ENCODE measurements at places on chromosomes 1 and 21.

DNA sequence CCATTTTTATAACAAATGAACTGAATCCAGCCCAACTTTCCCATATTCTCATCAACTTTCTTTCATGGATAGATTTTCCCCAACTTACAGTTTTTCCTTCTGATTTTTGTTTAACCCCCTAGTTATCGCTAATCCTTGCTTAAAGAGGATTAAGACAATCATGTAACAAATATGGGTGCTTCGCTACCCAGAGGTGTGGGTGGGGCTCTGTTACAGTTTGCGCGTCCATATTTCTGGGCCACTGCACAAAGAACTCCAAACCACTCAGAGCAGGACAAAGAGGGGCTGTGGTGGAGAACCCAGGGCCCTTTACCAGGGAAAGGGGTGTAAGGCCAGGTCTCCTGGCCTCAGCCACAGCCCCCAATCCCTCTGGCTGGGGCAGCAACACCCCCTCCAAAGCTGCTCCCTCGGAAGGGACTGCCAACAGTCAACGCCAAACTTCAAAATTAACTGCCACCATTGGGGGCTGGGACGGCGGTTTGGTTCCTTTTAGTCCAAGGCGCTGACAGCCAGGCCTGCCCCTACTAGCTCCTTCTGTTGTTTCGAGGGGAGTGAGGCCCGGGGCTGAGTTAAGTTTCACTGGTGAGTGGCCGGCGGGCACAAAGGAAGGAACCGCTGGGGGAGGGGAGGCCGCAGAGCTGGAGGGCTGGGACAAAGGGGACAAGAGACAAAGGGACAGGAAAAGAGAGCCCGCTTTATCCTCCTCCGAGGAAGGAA is 27.9 kb downstream of the SSBP3 start:
- no peak for DNase-seq

DNA sequence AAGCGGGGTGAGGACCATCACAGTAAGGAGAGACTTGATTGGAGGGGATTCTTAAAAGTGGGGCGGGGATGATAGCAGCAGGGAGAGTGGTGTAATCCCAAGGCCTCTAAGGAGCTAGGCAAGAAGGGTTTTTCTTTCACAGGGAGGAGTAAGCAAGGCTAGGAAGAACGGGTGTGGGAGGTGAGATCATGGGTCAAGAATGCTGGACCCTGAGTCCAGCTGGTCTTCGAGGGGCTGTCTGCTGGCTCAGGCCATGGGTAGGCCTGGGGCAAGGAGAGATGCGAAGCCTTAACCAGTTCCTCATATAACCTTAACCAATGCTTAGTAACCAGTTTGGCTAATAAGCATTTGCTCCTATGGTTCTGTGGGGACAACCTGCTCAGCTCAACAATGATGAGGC is 599.1 kb downstream of the NPHP4 start:
- DNase-seq, result no peak

DNA sequence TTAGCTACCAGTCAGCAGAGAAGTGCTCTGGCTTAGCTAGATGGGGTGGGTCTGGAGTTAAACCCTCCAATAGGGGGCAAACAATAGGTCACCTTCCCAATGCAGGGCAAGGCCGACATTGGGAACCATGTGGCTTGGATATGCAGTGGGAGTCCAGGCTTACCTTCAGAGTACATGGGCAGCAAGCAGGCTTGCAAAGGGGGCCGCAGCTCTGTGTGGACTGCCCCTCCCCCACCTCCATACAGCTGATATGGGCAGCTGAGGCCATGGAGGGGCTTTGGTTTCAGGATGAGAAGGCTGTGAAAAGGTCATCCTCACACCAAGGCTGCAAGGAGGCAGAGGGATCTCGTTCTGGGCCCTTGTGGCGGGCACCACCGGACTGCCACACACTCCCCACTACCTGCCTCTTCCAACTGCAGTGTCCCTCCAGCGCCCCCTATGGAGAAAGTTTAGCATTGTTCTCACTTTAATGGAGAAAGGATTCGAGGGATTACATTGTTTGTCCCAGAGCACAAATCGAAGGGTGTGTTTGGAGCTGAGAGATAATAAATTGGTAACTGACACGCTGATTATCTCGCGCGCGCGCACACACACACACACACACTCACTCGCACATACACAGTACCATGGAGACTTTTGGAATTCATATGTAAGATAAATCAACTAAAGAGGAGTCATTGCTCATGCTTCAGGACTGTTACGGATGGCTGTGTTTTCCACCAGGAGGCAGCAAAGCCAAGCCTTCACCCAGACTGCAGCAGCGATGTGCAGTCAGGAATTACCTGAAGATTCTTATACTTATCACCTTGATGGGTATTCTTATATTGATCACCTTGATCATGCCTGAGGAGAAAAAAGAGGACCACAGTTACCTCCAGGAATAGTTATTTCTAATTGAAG is 7.0 kb upstream of the SMCP start:
- DNase-seq, result peak; percentile 12

DNA sequence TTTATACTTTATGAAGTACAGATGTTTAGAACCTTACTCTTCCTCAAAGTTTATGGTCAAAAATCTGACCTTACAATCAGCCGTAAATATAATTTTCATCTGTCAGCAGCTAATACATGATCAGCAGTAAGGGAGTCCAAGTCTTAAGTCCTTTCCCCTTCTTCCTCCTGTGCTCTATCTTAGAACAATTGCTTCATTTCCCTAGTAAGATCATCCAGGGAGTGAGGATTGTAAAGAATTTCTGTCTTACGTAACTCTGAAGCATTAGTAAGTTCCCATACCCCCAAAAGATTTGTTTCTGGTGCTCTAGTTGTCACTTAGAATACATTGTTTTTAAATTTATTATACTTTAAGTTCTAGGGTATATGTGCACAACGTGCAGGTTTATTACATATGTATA is 2.1 kb downstream of the SETDB1 start:
- DNase-seq, result no peak

DNA sequence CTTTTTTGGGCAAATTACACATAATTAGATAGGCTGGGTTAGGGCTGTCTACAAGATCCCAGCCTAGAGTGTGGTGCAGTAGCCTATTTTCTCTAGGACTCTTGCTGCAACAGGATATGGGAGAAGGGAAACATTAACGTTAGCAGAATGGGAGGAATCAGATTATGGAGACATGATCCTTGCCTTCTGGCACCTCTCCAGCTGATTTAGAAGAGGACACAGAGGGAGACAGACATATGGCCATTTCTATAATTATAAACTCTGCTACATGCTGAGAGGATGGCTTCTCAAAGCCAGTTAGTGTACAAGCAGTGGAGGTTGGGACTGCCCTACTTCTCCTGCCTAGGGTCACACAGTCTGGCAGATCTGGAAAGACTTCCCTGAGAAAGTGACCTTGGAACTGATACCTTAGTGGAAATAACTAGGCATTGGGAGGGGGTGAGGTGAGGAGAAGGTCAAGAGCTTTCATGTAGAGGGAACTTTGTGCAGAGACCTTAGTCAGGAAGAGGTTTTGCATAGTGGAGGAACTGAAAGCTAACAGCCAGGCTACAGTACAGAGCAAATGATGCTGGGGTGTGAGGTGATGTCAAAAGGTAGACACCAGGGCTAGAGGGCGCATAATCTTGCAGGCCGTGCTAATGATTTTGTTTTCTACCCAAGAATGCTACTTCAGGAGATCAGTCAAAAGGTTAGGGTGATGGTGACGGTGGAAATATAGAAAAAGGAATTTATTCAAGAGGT is 1.2 kb upstream of the CD1D start:
- DNase-seq, result no peak

DNA sequence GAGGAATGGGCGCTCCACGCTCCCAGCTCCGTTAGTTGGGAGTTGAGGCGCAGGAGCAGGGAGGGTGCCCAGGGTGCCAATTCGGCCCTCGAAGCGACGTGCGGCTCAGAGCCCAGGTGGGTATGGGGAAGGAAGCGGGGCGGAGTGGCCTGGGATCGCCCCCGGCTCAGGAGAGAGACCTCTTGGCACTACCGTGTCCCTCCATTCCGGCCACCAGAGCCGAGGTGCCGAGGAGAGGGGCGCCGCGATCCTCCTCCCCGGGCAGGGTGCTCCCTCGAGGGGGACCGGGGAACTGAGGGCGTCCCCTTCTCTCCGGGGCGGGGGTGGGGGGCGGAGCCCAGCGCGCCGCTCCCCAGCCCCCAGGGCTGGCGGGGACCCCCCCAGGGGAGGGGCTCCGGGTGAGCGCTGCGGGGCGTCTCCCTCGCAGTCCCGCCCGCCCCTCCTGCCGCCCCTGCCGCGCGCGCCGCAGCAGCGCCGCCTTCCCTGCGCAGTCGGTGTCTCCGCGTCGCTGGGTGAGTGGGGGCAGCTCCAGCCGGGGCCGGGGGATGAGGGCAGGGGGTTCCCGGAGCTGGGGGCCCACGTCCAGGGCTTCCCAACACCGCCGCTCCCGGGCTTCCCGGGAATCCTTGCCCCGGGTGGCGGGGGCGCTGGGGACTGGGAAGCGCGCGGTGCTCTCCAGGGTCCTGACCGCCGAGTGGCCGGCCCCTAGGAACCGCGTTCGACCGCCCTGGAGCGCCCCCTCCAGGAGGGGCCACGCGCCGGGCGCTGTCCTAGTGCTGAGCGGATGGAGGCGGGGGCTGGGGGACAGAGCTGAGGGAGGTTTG is at the start of gene HPCA:
HPCA (plus strand) TSS at position 488 of the 824 bp plus-strand sequence. CDS start 2,408 bp downstream, outside the sequence.
- DNase-seq, result peak; percentile 60

DNA sequence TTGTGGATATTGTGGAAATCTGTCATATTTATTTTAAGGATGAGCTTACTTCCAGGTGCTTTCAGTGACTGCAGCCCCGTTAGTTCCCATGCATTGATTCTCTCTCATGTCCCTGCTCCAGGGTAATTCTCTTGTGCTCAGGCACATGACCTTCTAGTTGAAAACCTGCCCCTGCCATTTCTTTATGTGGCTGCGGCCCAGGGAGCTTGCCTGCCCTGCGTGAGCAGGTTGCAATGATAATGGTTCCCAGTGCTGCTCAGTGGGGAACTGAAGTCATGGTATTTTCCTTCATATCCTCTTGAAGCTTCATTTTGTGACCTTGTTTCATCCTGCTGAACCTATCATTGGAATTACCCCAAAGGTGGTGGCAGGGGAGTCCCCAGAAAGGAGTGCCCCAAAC is 229.8 kb downstream of the DISC1 start:
- no peak for DNase-seq
